Activated T-cell treated with anti-CD3 and anti-CD28 coated beads, Interleukin-2, amount 50 U/mL, for 72 hours (primary cell): ENCODE measurements at places on chromosomes 5 and 9.

- no peak for DNase-seq
- peaks cover 71% of the 10 kb centered on the region for H3K27me3 ChIP-seq
- no peak overlapping the region for H3K27ac ChIP-seq
- H3K36me3 ChIP-seq = no peaks in the 10 kb centered on the region
- H3K4me3 ChIP-seq = no peak overlapping the region
- H3K4me1 ChIP-seq = no peaks in the 10 kb centered on the region
These were observed 5.4 kb upstream of the MAP1B start for GRCh38 chr5:72101828-72102227.

DNA sequence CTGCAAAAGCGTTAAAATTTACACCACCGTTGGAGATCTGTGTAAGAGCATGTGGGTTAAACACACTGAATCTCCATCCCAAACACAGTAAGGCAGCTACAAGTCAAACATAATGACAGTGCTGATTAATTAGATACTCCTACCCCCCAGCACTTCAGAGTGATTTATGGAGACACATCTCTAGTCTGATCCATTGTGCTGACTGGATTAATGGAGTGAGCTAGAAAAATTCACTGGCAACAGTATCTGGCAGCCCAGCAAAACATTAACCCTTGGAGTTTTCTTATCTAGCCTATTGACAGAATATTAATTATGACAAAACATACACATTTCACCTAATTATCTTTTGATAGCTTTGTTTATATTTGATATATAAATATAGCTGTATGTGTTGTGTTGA lies 188.6 kb upstream of the ISL1 start:
- H3K27me3 ChIP-seq = no peaks in the 10 kb centered on the region
- no peak overlapping the region for H3K4me3 ChIP-seq
- H3K27ac ChIP-seq = no peak overlapping the region
- H3K36me3 ChIP-seq = no peaks in the 10 kb centered on the region
- H3K4me1 ChIP-seq = no peaks in the 10 kb centered on the region

DNA sequence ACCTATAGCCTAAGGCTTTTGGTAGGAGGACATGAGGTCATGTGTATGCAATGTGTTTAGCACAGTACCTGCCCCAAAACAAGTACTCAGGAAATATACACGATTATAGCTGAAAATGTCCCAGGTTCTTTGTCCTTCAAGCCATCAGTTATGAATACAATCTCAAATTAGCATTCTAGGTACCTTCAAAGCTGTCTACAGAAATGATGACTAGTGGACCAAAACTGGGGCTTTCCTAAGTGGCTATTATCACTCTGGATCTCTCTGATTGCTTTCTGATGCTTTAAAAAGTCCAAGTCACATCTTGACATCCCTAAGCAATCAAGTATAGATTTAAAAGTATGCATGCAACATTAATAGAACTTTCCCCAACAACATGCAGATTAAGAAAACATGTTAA lies 93.0 kb upstream of the SLIT3 start:
- H3K36me3 ChIP-seq = no peaks in the 10 kb centered on the region
- H3K4me3 ChIP-seq = no peak overlapping the region
- no peak overlapping the region for H3K27ac ChIP-seq
- peaks cover 7% of the 10 kb centered on the region for H3K27me3 ChIP-seq

DNA sequence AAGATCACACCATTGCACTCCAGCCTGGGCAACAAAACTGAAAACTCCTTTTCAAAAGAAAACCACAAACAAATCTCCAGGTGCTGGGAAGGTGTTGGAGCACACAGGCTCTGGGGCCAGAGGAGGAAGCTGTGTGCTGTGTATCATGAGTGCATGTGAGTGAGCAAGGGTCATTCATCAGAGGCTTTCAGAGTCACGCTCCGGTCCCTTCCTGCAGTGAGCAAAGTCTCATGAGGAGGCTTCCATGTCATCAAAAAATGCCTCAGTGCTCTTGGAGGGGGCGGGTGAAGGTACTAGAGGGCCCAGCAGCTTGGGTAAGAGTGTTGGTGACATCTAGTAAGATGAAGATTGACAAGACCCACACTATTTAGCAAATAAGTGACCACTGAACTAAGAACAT lies 48.3 kb upstream of the TESK1 start:
- no peaks in the 10 kb centered on the region for H3K4me1 ChIP-seq
- H3K27me3 ChIP-seq = no peaks in the 10 kb centered on the region
- no peaks in the 10 kb centered on the region for H3K36me3 ChIP-seq
- H3K4me3 ChIP-seq = no peak overlapping the region
- H3K27ac ChIP-seq = no peak overlapping the region
- DNase-seq = no peak

GRCh38 chr9:37218800-37219425 lies 98.5 kb downstream of the ZCCHC7 start:
- H3K4me3 ChIP-seq = no peak overlapping the region
- H3K36me3 ChIP-seq = no peaks in the 10 kb centered on the region
- no peak overlapping the region for H3K27ac ChIP-seq
- no peak for DNase-seq

DNA sequence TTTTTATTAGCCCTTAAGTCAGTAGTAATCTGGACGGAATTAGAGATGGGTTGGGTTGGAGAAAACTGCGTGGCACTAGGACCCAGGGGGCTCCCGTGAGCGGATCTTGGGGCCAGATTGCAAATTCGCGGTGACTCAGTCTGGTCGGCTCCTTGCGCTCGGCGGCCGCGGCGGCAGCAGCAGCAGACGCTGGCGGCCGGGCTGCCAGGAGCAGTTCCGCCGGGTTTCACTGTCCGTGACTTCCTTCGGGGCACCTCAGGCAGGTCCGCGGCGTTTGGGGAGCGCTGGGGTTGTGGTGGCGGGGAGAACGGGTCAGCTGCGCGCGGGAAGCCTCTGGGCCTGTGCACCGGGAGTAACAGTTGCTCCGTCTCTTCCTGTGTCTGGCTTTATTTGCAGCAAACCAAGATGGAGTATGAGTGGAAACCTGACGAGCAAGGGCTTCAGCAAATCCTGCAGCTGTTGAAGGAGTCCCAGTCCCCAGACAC lies 31.6 kb downstream of the TNPO1 start:
- DNase-seq = peak; percentile 87
- no peaks in the 10 kb centered on the region for H3K27me3 ChIP-seq
- peak overlapping the region; percentile 96 for H3K4me3 ChIP-seq
- peak overlapping the region; percentile 81 for H3K27ac ChIP-seq
- H3K36me3 ChIP-seq = peaks cover 1% of the 10 kb centered on the region

DNA sequence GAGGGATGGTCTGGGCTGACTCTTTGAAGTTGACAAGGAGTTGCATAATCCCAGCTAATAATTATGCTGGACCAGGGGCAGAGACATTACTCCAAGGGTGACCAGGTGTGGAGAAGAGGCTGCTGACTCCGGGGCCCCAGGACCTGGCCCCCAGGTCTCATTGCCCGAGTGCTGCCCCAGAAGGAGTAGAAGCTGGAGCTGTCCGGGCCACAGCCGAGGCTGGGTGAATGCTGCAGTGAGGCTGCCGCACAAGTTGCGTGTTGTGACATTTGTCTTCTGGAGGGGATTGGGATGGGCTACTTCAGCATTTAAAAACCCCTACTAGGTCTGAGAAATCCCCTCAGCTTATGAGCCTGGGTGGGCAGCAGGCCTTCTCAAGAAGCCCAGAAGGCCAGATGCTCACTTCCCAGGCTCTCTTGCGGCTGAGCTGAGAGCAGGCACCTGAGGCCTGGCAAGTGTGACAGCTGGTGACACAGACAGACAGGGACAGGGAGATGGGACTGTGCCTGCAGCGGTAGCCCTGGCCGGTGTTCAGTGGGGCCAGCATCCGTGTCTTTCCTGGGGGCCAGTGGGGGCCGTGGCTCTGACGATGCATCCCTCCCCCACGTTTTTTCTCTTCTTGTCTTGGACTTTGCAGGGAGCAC lies 122.8 kb downstream of the KCNIP1 start:
- no peak overlapping the region for H3K4me3 ChIP-seq
- no peak for DNase-seq
- no peaks in the 10 kb centered on the region for H3K36me3 ChIP-seq
- no peak overlapping the region for H3K27ac ChIP-seq

DNA sequence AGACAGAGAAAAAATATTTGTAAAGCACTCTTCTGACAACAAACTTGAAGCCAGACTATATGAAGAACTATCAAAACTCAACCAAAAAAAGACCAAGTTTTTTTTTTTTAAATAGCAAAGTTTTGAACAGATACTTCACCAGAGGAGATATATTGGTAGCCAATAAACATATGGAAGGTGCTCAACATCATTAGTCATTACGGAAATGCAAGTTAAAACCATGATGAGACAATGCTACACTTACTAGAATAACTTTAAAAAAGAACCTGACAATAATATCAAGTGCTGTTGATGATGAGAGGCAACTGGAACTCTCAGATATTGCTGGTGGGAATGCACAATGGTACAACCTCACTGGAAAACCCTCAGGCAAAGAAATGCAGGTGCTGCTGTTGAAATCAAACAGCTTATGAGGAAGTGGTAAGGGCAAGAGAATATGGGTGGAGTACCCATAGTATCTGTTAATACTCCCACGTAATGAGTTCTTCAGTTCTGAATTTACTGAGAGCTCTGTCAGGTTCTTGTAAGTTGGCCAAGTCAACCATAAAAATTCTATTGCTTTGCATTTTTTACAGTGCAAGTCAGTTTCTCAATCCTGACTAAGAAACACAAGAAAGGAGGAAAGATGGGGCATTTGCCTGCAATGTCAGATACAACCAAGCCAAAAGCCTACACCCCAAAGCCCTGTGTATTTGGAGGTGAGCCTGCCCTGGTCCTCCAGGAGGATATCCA lies 87.3 kb upstream of the GNAQ start:
- H3K27me3 ChIP-seq = no peaks in the 10 kb centered on the region
- peak overlapping the region; percentile 70 for H3K27ac ChIP-seq
- peak; percentile 13 for DNase-seq

DNA sequence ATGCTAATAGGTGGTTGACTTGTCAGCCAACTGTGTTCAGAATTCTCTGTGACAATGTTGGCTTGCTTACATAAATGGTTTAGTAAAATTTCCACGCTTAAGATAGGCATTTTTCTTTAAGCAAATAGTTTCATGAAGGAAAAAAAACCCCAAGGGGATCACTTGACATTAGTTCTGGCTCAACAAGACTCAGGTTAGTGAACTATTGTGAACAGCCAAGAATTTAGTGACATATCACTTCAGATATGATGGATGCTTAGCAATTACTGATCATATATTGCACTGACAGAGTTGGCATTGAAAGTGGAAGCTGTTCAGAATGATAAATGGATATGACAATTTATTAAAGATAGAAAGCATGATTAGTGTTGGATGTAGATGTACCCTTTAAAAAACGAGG lies 218.5 kb downstream of the TMEM232 start:
- no peaks in the 10 kb centered on the region for H3K4me1 ChIP-seq
- H3K27ac ChIP-seq = no peak overlapping the region
- no peak for DNase-seq
- no peaks in the 10 kb centered on the region for H3K36me3 ChIP-seq

- no peak overlapping the region for H3K4me3 ChIP-seq
- no peaks in the 10 kb centered on the region for H3K27me3 ChIP-seq
- peaks cover 7% of the 10 kb centered on the region for H3K36me3 ChIP-seq
These were observed 36.2 kb downstream of the MCCC2 start for GRCh38 chr5:71623221-71623794.

- H3K36me3 ChIP-seq = no peaks in the 10 kb centered on the region
- H3K27me3 ChIP-seq = peaks cover 8% of the 10 kb centered on the region
- H3K4me3 ChIP-seq = no peak overlapping the region
- H3K4me1 ChIP-seq = no peaks in the 10 kb centered on the region
- H3K27ac ChIP-seq = no peak overlapping the region
These were observed 104.2 kb upstream of the HMHB1 start for GRCh38 chr5:143707806-143708205.

- no peaks in the 10 kb centered on the region for H3K4me1 ChIP-seq
- H3K36me3 ChIP-seq = no peaks in the 10 kb centered on the region
- no peaks in the 10 kb centered on the region for H3K27me3 ChIP-seq
- no peak overlapping the region for H3K27ac ChIP-seq
- no peak overlapping the region for H3K4me3 ChIP-seq
- DNase-seq = no peak
These were observed 799.2 kb downstream of the TLE1 start for GRCh38 chr9:80890124-80890523.

DNA sequence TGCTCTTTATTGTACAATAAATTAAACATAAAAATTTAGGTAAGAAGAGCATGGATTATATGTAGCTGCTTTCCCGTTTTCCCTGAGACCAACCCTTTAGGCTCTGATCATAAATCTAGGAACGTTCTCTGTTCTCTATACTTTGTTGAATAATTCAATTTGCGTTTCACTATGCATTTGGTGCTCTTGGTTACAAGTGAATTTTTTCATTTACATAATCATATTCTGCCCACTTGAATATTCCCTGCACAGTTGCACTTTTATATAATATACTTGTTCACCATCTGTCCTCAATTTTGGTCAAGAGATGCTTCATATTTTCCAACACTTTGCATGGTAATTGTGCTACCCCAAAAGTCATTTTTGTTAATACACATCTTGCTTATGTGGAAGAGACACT lies 741.8 kb downstream of the CDH12 start:
- no peaks in the 10 kb centered on the region for H3K27me3 ChIP-seq
- no peaks in the 10 kb centered on the region for H3K4me1 ChIP-seq
- H3K36me3 ChIP-seq = no peaks in the 10 kb centered on the region
- no peak for DNase-seq
- no peak overlapping the region for H3K27ac ChIP-seq
- H3K4me3 ChIP-seq = no peak overlapping the region

- H3K27me3 ChIP-seq = peaks cover 6% of the 10 kb centered on the region
- no peaks in the 10 kb centered on the region for H3K4me1 ChIP-seq
- DNase-seq = no peak
- H3K4me3 ChIP-seq = no peak overlapping the region
These were observed 279.5 kb upstream of the PIK3R1 start for GRCh38 chr5:67935908-67936566.

GRCh38 chr5:157245476-157245875 lies 20.4 kb upstream of the CYFIP2 start:
- peaks cover 36% of the 10 kb centered on the region for H3K36me3 ChIP-seq
- H3K27ac ChIP-seq = peak overlapping the region; percentile 94
- no peak for DNase-seq
- peak overlapping the region; percentile 52 for H3K4me3 ChIP-seq
- no peaks in the 10 kb centered on the region for H3K27me3 ChIP-seq

- H3K27ac ChIP-seq = peak overlapping the region; percentile 92
- peaks cover 16% of the 10 kb centered on the region for H3K4me1 ChIP-seq
- H3K27me3 ChIP-seq = no peaks in the 10 kb centered on the region
- DNase-seq = no peak
These were observed 36.5 kb upstream of the ANKDD1B start for GRCh38 chr5:75574791-75575190.

DNA sequence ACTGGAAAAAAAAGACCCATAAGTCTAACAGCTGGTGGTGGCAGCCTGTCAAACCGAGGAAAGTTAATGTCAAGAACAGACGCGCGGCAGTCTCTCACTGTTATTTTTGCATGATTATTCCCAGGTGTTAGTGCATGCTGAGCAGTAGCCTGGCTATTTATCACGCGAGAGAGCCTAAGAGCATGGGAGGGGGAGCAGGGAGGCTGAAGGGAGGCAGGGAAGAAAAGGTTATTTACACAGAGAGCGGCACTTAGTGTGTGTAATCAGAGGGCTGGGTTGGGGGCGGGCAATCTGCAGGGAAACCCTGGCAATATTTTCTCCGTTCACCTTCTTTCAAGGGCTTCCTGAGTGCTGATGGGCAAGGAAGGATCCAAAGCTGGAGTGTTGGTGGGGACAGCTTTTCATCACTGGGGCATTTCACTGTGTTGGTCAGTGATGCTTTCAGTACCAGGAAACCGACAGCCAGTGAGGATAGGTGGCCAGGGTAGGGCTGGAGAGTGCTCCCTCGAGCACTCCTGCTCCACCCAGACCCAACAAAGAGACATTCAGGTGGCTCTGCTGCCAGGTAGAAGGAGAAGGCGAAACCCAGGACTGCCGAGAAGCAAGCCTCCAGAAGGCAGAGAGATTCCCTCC lies 39.6 kb downstream of the ZNF608 start:
- H3K36me3 ChIP-seq = no peaks in the 10 kb centered on the region
- peaks cover 12% of the 10 kb centered on the region for H3K27me3 ChIP-seq
- DNase-seq = no peak
